ENCODE measurements at places on chromosomes 2 and 18.

GRCh38 chr2:233489666-233490065 lies 76.9 kb downstream of the USP40 start:
- DNase-seq: peak; percentile 29

- DNase-seq: no peak
Observed at GRCh38 chr2:110800611-110801402, 68.4 kb downstream of the ACOXL start.

DNA sequence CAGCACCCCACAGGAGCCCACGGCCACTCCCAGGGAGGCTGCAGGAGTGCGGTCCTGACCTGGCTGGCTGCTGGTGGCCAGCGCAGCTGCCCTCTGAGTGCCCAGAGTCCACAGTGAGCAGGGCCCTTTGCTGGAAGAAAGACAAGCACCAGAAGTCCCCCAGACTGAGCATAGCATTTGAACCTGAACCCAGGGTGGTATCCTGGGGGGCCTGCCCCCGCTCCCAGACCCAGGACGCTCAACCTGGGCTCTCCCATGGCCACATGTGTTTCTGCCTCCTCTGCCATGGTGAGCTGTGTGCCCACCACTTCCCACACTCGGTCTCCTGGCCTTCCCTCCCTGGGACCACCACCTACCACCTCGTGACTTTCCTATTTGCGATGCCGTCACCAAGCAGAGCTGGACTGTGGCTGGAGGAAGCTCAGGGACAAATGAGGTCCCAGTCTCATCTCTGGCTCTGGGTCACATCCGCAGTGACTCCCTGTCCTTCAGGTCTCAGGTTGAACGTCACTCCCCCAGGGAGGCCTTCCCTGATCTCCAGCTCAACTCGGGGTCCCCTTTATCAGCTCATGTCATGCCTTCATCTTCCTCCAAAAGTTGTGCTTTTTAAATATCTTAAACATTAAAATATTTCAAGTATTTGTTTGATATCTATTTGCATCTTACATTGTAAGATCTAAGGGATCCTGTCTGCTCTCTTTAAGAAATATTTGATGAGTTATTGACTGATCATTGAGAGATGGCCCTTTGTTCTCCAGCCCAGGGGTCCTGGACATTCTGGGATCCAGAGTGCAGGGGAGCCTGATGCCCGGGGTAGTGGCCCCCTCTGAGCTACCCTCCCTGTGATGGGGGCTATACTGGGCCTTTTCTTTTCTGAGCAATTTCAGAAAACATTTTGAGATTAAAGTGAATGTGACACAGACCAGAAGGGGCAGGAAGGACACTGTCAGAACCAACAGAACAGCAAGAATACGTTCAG lies 16.4 kb upstream of the GPR55 start:
- no peak for DNase-seq

- peak; percentile 89 for DNase-seq
Observed at GRCh38 chr2:176455816-176456291, 186.6 kb downstream of the MTX2 start.

DNA sequence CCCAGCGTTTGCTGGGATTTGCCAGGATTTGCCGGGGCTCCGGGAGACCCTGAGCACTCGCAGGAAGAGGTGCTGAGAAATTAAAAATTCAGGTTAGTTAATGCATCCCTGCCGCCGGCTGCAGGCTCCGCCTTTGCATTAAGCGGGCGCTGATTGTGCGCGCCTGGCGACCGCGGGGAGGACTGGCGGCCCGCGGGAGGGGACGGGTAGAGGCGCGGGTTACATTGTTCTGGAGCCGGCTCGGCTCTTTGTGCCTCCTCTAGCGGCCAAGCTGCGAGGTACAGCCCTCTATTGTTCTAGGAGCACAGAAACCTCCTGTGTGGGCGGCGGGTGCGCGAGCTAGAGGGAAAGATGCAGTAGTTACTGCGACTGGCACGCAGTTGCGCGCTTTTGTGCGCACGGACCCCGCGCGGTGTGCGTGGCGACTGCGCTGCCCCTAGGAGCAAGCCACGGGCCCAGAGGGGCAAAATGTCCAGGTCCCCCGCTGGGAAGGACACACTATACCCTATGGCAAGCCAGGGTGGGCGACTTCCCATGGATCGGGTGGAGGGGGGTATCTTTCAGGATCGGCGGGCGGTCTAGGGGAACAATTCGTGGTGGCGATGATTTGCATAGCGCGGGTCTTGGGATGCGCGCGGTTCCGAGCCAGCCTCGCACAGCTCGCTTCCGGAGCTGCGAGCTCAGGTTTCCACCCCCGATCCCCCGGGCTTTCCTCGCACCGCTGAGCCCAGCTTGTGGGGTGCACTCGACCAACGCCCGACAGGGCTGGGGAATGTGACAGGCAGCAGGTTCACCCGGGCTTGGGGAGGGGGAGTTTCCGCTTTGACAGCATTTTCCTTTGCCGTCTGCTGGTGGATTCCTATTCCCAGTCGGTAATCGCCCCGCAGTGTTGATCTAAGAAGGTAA lies 2.8 kb downstream of the ONECUT2 start:
- DNase-seq: peak; percentile 48

GRCh38 chr18:73352546-73352945 lies 484.8 kb upstream of the NETO1 start:
- peak; percentile 64 for DNase-seq

DNA sequence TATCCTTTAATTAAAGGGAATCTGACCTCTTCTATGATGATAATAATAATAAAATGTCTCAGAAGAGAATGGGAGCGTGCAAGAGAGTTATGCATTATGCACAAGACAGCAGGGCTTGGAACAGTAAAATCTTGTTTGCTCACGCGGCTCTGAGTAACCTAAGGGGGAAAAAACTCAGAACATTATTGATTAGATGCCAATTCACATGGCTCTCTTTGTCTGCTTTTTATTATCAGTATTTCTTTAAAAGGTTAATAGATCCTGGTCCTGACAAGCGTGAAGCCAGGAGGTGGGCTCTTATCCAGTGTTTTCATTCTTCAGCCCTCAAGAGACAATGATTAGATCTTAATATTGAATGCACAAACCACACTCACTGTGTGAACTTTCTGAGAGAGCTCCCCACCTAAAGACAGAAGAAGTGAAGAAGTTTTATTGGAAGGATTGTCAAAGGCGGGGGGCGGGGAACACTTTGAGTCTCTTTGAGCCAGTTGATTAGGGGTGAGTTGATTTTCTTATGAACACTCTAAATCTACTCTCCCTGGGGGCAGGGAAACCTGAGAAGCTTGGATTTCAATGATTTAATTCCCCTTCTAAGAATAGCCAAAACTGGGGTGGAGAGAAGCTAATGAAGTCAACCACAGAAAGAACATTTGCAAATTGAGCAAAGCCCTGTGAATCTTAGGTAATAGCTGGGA lies 127.5 kb upstream of the CTAGE1 start:
- DNase-seq: no peak

DNA sequence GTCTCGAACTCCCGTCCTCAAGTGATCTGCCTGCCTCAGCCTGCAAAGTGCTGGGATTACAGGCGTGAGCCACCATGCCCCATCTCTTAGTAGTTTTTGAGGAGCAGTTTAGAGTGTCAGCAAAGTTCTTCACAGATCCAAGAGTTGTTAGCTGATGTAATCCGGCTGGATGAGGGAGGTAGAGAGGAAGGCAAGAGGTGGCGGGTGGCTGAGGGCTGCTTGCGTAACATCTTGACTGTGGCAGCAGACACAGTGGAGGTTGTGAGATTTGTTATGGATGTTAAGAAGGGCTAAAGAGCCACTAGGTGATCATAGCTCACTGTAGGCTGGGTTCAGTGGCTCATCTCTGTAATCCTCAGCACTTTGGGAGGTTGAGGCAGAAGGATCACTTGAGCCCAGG lies 19.5 kb upstream of the FAM136A start:
- no peak for DNase-seq

GRCh38 chr2:204124140-204124750 lies 187.7 kb downstream of the ICOS start:
- DNase-seq: no peak

All from fibroblast of skin of scalp (primary cell).